Calu3 (cell line): ENCODE measurements at places on chromosomes 12 and 14. TPM values are rescaled to one million over a fixed set of nuclear protein-coding genes. Genes with fewer than 3 reads are reported as not detected.
A peak's percentile ranks its signal among the peaks of the same experiment; 100 is the strongest.

- peaks cover 50% of the 10 kb centered on the region for H3K27me3 ChIP-seq
- peaks cover 30% of the 10 kb centered on the region for H3K4me1 ChIP-seq
- H3K4me3 ChIP-seq: peak overlapping the region; percentile 82
- peaks cover 84% of the 10 kb centered on the region for H3K36me3 ChIP-seq
- DNase-seq: no peak
These were observed 8.7 kb downstream of the SHMT2 start for GRCh38 chr12:57237932-57238853.

DNA sequence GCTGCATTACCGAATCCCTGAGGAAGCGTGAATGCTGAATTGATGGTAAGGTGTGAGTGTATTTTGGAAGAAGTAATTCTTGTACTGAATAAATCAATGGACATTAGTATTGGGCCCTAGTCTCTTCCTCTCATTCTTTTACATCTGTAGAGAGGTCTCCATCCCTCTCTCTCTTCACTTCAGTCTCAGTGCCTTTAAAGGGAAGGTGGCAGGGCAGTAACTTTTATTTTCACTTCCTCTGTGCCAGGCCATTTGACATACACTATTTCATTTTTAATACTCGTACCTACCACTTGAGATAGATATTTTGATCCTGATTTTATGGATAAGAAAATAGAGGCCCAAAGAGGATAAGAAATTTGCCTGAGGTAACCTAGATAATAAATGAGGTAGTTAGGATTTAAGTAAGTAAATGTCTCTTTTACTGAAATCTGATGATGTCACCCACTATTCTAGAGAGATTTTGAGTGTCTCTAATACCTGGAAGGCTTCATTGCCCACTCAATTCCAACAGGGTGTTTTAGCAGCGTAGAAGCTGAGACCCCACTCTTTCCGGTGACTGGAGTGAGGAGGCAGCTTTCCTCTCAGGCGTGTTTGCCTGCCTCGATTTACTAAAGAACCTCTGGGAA, 177.9 kb upstream of the PRICKLE1 start:
- H3K4me1 ChIP-seq: peaks cover 9% of the 10 kb centered on the region
- DNase-seq: no peak
- no peak overlapping the region for H3K4me3 ChIP-seq
- H3K36me3 ChIP-seq: no peaks in the 10 kb centered on the region
- no peaks in the 10 kb centered on the region for H3K27me3 ChIP-seq

GRCh38 chr12:66456612-66457011, 154.3 kb downstream of the HELB start:
- DNase-seq: no peak
- H3K4me3 ChIP-seq: no peak overlapping the region
- H3K36me3 ChIP-seq: no peaks in the 10 kb centered on the region
- no peak overlapping the region for H3K27ac ChIP-seq

DNA sequence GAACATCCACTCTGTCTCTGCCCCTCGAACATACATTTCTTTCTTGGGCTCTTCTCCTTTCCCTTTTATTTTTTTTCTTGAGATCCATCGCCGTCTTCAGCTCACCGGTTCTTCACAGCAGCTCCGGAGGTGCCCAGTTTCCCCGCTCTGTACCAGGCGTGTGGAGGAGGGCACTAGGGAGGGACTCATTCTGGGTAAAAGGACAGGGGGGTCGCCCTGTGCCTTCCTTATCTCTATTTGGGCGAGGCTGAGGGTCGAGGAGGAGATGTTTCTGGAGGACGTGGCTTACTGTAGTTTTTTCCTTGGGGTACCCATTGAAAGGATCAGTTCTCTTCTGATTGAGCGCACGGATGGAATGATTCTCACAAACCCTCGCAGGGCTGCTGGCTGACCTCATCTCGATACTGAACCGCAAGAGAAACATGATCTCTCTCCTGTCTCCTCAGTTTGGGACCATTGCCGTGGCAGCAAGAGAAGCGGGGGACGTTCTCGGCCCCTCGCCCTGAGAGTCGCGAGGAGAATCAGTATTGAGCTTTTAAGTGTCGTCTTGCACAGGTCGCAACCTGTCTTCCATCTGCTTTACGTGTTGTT, 386 bp downstream of the LIN52 start:
- H3K27me3 ChIP-seq: no peaks in the 10 kb centered on the region
- peak overlapping the region; percentile 96 for H3K27ac ChIP-seq
- peaks cover 16% of the 10 kb centered on the region for H3K4me1 ChIP-seq
- peaks cover 23% of the 10 kb centered on the region for H3K36me3 ChIP-seq

DNA sequence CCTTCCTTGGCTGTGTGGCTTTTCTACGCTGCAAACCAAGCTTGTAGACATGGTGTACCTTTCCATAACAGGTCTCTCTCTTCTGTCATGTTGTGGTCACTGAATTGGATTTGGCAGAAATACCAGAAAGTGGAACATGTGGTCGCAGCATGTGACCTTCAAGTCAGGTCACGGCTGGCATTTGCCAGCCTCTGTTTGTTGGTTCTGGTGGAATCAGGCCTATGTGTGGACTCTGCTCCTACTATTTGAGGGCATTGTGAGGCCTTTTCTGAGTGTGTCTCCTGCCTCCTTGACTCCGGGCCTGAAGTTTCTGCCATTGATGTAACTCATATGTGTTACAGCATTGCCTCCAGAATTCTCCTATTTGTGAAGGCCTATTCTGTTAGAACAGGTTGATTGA, 116.7 kb downstream of the CACNA1C start:
- no peaks in the 10 kb centered on the region for H3K36me3 ChIP-seq
- no peak overlapping the region for H3K4me3 ChIP-seq
- no peak for DNase-seq
- peaks cover 59% of the 10 kb centered on the region for H3K27me3 ChIP-seq

DNA sequence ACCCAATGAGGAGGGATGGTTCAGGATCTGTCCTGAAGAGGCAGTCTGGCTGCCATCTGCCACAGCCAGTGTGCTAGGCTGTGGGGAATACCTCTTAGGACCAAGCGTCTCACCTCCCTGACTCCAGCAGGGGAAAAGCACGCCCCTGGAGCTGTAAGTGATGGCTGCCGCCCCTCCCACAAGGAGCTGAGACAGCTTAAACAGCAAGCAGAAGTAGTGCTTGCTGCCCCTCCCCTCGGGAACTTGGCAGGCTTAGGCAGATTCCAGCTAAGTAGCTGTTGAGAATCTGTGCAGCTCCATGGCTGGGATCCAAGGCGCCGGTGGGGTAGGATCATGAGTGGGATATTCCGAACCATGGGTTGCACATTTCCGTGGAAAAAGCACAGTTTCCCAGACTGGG, 360.4 kb upstream of the MDGA2 start:
- no peaks in the 10 kb centered on the region for H3K36me3 ChIP-seq
- H3K27ac ChIP-seq: no peak overlapping the region
- no peak for DNase-seq

GRCh38 chr14:50633954-50634353, 34.2 kb downstream of the SAV1 start:
- peaks cover 7% of the 10 kb centered on the region for H3K36me3 ChIP-seq
- no peak overlapping the region for H3K4me3 ChIP-seq
- DNase-seq: no peak
- H3K4me1 ChIP-seq: no peaks in the 10 kb centered on the region

DNA sequence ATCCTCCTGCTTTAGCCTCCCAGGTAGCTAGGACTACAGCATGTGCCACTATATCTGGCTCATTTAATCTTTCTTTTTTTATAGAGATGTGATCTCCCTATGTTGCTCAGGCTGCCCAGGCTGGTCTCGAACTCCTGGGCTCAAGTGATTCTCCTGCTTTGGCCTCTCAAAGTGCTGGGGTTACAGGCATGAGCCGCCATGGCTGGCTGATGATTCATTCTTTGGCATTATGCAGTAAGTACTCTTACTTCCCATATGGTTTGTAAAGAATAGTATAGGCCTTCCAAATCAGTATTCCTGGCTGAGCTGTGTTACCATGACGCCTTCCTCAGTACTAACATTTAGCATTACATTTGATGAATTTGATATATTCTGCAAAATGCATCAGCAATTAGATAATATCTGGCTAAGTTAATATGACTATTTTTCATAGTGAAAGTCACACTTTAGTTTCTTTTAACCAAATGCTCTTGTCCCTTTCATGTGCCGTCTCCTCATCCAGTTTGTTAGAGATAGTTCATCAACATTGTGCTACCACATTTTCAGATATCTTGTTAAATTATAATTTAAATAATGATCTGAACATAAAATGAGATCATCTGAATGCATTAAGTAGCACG, 3.2 kb upstream of the MIA2 start:
- peaks cover 14% of the 10 kb centered on the region for H3K36me3 ChIP-seq
- peaks cover 23% of the 10 kb centered on the region for H3K4me1 ChIP-seq
- H3K27ac ChIP-seq: no peak overlapping the region
- DNase-seq: no peak
- no peak overlapping the region for H3K4me3 ChIP-seq

- H3K27me3 ChIP-seq: no peaks in the 10 kb centered on the region
- H3K4me3 ChIP-seq: peak overlapping the region; percentile 90
- H3K36me3 ChIP-seq: peaks cover 32% of the 10 kb centered on the region
- peaks cover 18% of the 10 kb centered on the region for H3K4me1 ChIP-seq
- DNase-seq: peak; percentile 30
These were observed 804 bp downstream of the USP15 start for GRCh38 chr12:62260733-62261683.

DNA sequence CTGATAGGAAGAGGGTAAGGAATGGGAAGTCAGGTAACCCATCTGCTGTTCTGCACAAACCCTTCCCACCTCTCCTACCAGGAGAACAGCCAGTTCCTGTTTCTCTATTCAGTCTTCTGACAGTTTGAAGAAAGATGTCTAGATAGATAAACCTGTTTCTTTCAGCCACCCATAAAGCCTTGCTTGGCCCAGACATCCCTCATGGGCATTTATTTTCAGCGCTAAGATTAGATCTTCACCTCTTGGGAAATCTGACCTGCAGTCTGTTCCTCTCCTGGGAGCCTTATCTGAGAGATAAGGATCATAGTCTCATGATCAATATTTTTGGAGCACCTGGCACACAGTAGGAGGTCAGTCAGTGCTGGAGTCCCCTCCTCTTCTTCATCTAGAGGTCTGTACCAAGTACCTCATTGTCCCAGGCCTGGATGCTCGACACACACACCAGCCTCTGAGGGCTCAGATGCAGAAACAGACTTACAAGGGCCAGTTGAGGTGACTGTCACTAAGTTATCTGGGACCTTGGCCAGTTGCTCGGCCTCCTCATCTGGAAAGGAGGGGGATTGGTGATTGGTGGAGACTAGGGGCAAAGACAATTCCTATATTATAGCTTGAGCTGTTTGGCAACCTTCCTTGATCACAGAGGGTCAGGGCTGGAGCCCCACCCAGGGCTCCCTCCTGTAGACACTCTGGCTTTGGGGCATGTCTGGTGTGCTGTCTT, 18.2 kb downstream of the ACVRL1 start:
- no peaks in the 10 kb centered on the region for H3K4me1 ChIP-seq
- no peak for DNase-seq
- H3K36me3 ChIP-seq: no peaks in the 10 kb centered on the region
- no peak overlapping the region for H3K4me3 ChIP-seq
- peaks cover 5% of the 10 kb centered on the region for H3K27me3 ChIP-seq

DNA sequence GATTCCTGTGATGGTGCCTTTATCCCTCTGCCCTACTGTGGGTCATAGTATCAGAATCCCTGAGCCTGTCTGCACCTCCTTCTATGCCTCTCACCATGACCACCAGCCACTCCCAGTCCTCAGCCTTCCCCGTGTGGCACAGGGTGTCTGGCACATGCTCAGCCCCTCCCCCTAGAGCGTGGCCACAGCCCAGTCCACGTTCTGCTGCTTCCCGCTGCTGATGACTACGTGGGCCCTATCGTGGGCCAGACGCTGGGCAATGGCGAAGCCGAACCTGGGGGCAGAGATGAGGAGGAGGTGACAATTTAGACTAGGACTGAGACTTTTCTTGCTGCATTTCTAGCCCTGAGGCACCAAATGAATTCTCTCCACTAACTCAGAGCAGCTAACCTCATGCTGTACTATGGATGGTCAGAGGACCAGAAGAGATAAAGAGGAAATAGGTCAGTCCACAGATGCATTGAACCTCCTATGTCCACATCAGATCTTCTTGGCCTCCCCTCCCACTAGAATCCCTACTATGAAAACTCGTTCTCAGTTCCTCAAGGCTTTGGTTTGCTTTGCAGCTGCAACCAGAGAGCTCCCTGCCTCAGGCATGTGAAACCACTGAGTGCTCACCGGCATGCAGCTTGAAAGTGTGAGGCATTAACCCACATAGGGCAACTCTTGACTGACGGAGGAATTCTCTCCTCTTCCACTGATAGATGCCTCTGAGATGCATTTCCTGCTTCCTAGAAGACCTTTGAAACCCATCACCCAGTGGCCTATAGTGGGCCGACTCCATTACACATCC, 126.3 kb upstream of the DHRS4 start:
- no peaks in the 10 kb centered on the region for H3K4me1 ChIP-seq
- H3K4me3 ChIP-seq: no peak overlapping the region
- DNase-seq: no peak
- H3K27me3 ChIP-seq: no peaks in the 10 kb centered on the region
- H3K36me3 ChIP-seq: no peaks in the 10 kb centered on the region
- H3K27ac ChIP-seq: no peak overlapping the region

Gene DHRS2
- total RNA-seq: 1.8 and 3.0 TPM in 2 replicates

Gene MIPOL1
- total RNA-seq: 22.0 and 27.2 TPM in 2 replicates

Gene BIN2
- total RNA-seq: not detected in 2 replicates
